ENCODE measurements at places on chromosomes 11 and 22.

GRCh38 chr11:78938971-78939370 lies 364.3 kb upstream of the NARS2 start:
- DNase-seq = no peak

GRCh38 chr11:21142007-21142406 lies 472.6 kb downstream of the NELL1 start:
- DNase-seq = no peak

DNA sequence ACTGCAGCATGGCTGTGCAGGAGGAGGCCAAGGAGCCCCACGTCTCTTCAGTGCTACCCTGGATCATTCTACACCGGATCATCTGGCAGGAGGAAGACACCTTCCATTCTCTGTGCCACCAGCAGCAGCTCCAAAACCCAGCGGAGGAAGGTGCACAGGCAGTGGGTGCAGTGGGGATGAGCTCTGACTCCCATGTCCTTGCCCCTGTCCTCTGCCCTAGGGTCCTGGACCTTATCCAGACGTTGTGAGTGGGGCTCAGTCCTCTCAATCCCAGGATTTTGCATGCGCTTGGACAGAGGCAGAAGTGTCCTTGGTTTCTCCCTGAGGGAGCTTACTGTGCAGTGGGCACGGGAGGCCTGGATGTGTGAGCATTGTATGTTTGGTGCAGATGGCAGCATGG lies 61.3 kb downstream of the CABIN1 start:
- no peak for DNase-seq

DNA sequence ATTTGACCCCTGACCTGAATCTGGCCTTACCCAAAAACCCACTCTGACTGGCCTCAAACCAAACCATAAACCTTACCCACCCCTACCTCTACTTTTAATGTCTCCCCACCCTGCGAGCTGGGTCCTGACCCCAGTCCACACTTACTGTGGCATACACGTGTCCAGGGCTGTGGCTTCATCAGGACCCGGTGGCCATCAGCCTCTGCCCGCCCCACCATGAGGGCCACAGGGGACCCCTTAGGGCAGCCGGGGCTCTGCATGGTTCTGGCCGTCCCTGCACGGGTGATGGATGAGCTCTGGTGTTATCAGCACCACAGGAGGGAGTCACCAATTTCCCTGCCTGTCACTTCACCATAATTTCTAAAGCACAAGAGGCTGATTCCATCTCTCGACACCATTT lies 87.5 kb upstream of the LMO1 start:
- DNase-seq = no peak

DNA sequence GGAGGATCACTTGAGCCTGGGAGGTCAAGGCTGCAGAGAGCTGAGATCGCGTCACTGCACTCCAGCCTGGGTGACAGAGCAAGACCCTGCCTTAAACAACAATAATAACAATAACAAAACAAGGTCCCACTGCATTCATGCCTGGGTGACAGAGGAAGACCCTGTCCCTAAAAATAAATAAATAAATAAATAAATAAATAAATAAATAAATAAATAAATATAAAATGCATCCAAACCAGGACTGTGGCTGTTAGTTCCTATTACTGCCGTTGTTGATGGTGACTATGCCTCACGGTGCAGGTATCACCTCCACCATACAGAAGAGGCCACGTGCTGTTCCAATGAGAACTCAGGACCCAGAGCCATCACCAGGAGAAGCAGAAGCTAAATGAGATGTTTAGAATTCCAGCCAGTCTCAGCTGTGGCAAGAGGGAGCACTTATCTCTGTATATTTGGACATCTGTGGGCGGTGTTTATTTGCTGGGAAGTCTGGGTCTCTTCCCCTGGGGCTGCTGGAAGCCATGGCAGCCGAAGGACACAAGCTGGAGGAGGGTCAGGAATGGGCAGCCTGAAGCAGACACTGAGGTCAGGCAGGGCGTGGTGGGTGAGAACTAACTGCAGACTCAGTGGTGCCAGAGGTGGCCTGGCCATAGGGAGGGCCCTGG lies 21.6 kb downstream of the C11orf86 start:
- no peak for DNase-seq

- DNase-seq = no peak
Observed at GRCh38 chr11:124863137-124863825, 2.0 kb upstream of the ROBO3 start.

DNA sequence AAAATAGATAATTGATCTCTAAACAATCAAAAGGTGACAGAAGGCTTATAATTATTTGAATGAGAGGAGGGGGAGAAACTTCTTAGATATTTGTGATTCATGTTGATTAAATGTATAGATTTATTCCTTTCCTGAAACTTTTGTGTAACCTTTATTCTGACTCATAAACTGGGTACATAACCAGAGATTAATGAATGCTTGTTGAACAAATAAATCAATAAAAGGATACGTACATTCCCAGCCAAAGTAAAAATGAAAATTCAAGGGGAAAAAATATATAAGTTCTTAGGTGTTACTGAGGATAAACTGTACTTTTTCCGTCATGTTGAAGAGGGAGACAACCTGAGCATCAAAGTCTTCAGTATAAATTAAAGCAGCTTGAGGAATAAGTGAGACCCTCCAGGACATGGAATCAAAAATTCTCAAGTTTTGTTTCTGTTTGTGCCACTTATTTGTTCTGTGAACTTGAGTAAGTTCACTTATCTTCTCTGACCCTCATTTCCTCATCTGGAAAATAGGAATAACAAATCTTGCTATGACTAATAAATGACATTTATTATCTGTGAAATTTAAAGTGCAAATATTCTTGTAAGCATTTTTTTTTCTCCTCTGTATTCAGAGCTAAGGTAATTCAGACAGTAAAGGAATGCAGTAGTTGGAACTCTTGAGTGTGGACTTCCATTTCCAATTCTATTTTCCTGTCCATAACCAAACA lies 195.4 kb downstream of the METTL15 start:
- DNase-seq = no peak

- no peak for DNase-seq
Observed at GRCh38 chr11:17351172-17351509, 459 bp upstream of the NCR3LG1 start.

DNA sequence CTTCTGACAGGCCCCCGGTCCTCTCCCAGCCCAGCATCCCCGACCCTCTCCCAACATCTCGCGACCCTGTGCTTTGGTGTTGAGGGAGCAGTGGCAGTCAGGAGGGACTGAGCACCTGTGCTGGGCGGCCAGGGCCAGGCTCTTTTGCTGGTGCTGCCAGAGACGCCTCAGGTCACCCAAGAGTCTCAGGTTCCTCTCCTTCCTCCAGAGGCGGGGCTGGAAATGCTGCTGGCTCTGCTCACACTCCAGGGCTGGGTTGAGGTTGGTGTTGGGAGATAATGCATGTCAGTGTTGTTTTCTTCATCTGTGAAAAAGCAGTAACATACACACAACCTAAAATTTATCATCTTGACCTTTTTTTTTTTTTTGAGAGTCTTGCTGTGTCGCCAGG lies 1.2 kb upstream of the IGLL1 start:
- no peak for DNase-seq

DNA sequence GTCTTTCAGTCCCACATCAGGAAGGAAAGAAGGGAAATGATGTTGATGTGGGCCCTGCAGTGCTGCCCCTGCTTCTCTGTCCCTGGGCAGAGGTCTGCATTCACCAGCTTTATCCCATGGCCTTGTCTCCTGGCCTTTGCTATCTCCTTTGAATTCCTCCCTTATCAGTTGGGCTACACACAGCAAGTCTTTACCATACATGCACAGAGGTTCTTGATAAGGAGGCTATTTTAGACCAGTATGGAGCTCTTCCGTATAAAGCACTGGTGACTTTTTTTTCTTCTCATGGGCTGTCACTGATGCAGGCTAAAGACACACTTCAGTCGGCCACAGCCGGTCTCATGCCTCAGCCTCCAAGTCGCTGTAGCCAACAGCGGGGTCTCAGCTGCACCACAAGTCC lies 20.2 kb downstream of the MYO18B start:
- no peak for DNase-seq

DNA sequence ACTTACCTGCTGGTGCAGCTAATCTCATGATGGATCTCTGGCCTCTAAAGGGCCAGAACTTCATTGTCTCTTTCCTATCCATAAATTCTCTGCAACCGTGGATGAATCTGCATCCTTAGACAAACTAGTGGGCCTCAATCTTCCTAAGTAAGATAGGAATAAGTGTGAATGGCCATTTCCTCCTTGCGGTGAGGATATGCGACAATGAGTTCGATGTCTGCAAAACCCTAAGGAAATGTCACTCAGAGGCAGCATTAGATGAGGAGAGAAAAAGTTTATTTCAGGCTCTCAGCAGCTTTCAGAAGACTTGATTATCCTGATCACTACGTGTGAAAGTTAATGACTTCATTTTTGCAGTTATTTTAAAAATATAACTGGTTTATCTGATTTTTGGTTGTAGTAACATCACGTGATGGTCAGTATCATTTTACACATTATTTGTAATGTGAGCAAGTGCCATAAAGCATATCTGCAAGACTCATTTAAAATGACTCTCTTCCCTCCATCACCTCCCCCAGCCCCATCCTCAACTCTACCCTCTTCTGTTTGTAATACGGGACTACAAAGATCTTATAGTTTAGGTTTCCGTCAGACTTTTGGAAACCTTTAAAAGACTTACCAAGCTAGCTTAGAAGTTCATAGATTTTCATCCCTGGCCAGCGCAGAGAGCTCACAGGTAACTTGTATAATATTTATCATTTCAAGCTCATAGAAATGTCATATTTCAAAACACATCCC lies 10.2 kb downstream of the GRAP2 start:
- no peak for DNase-seq

DNA sequence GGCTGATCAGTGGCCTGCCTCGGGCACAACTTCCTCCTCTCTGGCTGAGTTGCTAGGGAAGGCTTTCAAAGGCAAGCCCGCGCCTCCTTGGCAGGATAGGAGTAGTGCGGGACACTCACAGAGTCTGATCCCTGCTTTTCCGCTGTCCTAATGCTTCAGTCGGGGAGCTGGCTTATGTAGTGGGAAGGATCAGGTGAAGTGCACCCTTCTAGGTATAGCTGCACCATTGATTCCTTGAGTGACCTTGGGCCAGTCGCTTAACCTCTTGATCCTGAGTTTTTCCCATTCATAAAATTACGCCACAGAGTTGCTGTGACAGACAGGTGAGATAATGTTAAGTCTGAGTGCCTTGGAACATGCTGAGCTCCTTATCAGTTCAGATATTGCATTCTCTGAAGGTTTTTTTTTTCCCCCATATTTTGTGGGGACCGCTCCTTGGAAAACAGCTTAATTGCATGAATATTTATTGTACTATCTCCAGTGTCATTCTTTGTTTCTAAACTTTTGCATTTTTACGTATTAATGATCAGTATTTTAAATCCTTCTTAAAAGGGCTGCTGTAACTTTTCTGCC lies 961 bp downstream of the IPO7 start:
- no peak for DNase-seq

- DNase-seq = no peak
Observed at GRCh38 chr11:109300211-109300610, 121.8 kb upstream of the C11orf87 start.

GRCh38 chr11:45688472-45689033 lies 23.1 kb upstream of the CHST1 start:
- DNase-seq = no peak

- no peak for DNase-seq
Observed at GRCh38 chr11:44319170-44319551, 9.2 kb upstream of the ALX4 start.

GRCh38 chr11:824292-824880 lies 3.3 kb upstream of the CRACR2B start:
- no peak for DNase-seq

- DNase-seq = no peak
Observed at GRCh38 chr22:43237280-43237679, 50.3 kb upstream of the TTLL12 start.

DNA sequence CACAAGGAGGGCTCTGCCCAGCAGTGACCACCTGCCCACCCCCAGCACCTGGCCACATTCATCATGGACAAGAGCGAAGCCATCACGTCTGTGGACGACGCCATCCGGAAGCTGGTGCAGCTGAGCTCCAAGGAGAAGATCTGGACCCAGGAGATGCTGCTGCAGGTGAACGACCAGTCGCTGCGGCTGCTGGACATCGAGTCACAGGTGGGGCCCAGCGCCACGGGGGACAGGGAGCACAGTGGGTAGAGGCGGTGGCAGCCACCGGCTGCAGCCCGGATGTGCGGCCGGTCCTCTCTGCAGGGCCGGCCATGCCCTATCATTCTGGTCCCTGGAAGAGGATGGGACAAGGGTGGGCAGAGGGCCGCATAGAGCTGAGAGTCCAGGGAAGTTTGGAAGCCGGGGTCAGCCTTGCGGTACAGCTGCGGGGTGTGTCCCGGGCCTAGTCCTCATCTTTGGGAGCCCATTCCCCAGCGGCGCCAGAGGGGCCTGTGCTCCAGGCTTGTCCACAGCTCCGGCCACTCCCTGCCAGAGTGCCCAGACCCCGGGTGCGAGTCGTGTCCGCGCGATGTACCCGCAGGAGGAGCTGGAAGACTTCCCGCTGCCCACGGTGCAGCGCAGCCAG lies 14.1 kb downstream of the EPS8L2 start:
- no peak for DNase-seq

- DNase-seq = no peak
Observed at GRCh38 chr11:64577202-64577601, 13.8 kb upstream of the SLC22A12 start.

- no peak for DNase-seq
Observed at GRCh38 chr22:23925020-23925606, 30.9 kb downstream of the MIF start.

- DNase-seq = peak; percentile 44
Observed at GRCh38 chr22:43925433-43926348, 2.1 kb downstream of the PNPLA3 start.

DNA sequence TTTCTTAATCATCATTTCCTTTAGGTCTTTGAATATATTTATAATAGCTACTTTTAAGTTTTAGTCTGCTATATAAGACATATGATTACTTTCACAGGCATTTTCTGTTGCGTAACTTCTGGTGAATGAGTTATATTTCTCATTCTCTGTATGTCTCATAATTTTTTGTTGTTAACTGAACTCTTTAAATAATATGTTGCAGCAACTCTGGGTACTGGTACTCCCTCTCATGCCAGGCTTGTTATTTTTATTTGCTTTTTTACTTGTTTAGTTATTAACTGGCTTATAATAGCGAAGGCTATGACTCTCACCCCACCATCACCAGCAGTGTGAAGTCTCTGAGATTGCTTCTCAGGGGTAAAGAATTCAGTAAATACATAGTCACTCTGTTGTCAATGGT lies 524.2 kb upstream of the CHORDC1 start:
- no peak for DNase-seq

DNA sequence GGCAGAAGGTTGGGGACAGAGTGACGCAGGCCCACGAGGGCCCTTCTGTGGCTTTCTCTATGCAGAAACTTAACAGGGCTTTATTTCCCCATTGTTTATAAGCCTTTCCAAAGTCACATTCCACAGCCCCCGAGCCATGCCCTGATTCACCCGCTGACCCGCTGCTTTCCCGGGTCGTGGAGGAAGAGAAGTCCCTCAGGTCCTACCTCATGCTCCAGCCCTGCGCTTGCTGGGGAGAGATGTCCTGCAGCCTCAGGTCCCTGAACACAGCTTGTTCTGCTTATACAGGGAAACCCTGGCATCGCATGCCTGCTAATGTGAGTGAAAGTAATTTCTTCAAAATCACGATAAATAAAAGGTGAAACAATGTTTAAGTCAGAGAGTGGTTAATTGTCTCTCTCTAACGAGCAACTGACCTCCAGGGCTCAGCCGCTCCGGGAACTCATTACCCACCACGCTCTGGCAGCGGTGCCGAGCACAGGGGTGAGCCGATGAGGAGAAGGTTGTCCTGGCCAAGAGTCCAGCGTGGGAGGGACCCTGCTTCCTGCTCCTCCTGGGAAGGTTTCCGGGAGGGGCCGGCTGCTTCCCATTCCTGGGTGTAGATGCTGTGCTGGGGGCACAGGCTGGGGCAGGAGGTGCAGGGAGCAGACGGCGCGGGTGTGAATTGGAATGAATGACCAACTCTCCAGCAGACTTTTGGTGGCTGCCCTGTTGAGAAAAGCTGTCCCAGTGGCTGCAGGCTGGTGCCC lies 595.2 kb downstream of the BRD1 start:
- DNase-seq = no peak

All from inflammatory macrophage treated with lipopolysaccharide for 4 hours (primary cell).